Hepatocyte (in vitro differentiated cells): ENCODE measurements at places on chromosomes 1 and 21. TPM values are rescaled to one million over a fixed set of nuclear protein-coding genes. Genes with fewer than 3 reads are reported as not detected.

- H3K27me3 ChIP-seq: no peaks in the 10 kb centered on the region
- no peak overlapping the region for H3K4me3 ChIP-seq
- peaks cover 8% of the 10 kb centered on the region for H3K4me1 ChIP-seq
- no peaks in the 10 kb centered on the region for H3K36me3 ChIP-seq
- DNase-seq: no peak
Measured at GRCh38 chr1:90926971-90927370, 94.9 kb downstream of the ZNF644 start.

MFSD2A gene
- 5.6 and 9.8 TPM in 2 replicates for polyA plus RNA-seq

- no peaks in the 10 kb centered on the region for H3K36me3 ChIP-seq
- no peak overlapping the region for H3K27ac ChIP-seq
- no peaks in the 10 kb centered on the region for H3K27me3 ChIP-seq
- DNase-seq: peak; percentile 33
- peaks cover 11% of the 10 kb centered on the region for H3K4me1 ChIP-seq
Measured at GRCh38 chr1:240241278-240241677, 149.6 kb downstream of the FMN2 start.

- H3K4me1 ChIP-seq: no peaks in the 10 kb centered on the region
- no peak overlapping the region for H3K4me3 ChIP-seq
- DNase-seq: no peak
- no peaks in the 10 kb centered on the region for H3K36me3 ChIP-seq
Measured at GRCh38 chr1:118097622-118098348, 87.2 kb downstream of the SPAG17 start.

DNA sequence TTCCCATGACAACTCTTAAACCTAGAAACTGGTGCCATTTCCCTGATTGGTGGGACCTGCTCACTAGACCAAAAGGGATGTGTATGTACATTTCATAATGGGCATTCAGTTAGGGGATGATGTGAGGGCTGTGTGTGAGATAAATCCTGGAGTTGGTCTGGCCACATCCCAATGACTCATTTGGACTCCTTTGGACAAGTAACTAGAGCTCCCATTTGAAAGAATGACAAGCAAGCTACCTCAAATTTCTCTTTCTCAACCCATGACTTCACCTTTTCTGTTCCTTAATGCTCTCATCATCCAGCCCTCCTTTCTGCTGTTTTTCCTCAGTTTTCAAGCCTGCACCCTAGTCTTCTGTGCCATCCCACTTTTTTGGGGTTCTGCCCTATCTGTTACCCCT is 27.9 kb downstream of the EBNA1BP2 start:
- no peaks in the 10 kb centered on the region for H3K36me3 ChIP-seq
- no peaks in the 10 kb centered on the region for H3K27me3 ChIP-seq
- H3K4me1 ChIP-seq: no peaks in the 10 kb centered on the region
- no peak overlapping the region for H3K4me3 ChIP-seq

DNA sequence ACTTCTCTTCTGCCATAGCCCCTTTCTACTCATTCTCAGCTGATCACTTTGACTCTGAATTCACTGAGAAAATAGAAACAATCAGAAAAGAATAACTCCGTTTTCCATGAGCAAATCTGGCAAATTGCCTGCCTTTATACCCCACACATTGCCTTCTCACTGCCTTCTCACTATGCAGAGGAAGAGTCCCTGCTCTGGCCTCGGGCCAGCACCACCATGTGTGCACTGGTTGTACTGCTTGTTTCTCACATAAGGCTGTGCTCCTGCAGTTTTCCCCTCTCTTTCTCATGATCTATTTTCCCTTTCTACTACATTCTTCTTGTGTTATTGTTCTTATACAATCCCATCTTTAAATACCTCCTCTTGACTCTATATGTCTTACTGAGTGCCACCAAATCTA is 2.3 kb upstream of the HMGCS2 start:
- no peaks in the 10 kb centered on the region for H3K36me3 ChIP-seq
- H3K27me3 ChIP-seq: no peaks in the 10 kb centered on the region
- H3K27ac ChIP-seq: peak overlapping the region; percentile 4
- H3K4me3 ChIP-seq: no peak overlapping the region
- H3K4me1 ChIP-seq: peaks cover 56% of the 10 kb centered on the region

- DNase-seq: no peak
- H3K4me1 ChIP-seq: no peaks in the 10 kb centered on the region
- no peak overlapping the region for H3K27ac ChIP-seq
- no peak overlapping the region for H3K4me3 ChIP-seq
- no peaks in the 10 kb centered on the region for H3K27me3 ChIP-seq
Measured at GRCh38 chr1:77354536-77354935, 72.7 kb downstream of the AK5 start.

DNA sequence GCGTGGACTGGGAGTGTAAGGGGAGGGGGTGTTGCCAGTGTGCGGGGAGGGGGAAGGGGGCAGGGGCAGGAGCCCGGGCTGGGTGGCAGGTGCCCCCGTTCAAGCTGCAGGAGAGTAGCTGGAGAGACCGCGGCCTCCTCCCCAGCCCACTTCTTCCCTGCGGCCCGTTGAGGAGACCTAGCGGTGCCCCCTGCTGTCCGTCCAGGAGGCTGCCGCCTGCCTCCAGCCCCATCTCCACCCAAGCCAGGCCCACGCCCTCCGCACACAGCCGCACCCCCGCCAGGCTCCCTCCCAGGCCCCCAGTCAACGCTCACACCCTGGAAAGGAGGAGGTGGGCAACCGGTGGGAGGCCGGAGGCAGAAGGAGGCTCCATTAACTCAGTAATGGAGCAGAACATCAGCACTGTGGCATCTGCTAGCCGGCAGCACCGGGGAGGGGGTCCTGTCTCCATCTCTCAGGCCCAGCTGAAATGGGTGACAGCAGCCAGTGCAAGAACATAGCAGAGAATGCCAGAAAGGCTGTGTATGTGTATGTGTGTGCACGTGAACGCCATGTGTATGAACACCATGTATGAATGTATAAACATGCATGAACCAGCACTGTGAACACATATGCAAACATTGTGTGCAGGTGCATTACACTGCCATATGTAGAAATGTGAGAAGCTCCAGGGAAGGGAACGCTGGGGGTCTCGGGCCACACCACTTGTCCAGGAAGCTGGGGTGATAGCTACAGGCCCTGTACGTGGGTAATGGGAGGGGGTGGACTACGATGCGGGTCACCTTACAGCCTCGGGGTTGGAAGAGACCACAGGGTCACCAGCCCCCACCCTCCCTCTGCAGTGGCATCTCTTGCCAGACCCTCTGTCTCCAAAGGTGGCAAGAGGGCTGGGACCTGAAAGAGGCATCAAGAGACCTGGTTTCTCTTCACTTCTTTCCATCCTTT is 84.6 kb downstream of the SYT2 start:
- H3K36me3 ChIP-seq: no peaks in the 10 kb centered on the region
- no peak overlapping the region for H3K27ac ChIP-seq
- DNase-seq: peak; percentile 82

DNA sequence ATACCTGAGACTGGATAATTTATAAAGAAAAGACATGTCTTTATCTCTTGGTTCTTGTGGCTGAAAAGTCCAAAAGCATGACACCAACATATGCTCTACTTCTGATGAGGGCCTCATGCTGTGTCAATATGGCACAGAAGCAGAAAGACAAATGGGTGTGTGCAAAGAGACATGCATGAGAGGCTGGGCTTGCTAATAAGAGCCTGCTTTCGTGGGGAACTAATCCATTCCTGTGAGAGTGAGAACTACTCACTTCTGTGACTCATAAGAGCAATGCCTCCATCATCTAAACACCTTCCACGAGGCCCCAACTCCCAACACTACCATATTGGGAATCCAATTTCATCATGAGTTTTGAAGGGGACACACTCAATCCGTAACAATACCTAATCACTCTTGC is 340.0 kb upstream of the DUSP10 start:
- no peaks in the 10 kb centered on the region for H3K36me3 ChIP-seq
- DNase-seq: no peak
- no peak overlapping the region for H3K27ac ChIP-seq
- H3K4me1 ChIP-seq: no peaks in the 10 kb centered on the region

RGS8 gene
- not detected in 2 replicates for polyA plus RNA-seq

GRCh38 chr21:35927262-35927661 is 133.1 kb downstream of the SETD4 start:
- H3K4me3 ChIP-seq: no peak overlapping the region
- no peaks in the 10 kb centered on the region for H3K27me3 ChIP-seq
- H3K27ac ChIP-seq: no peak overlapping the region
- peaks cover 14% of the 10 kb centered on the region for H3K4me1 ChIP-seq
- no peaks in the 10 kb centered on the region for H3K36me3 ChIP-seq

MTARC1 gene
- polyA plus RNA-seq: 11.9 and 15.8 TPM in 2 replicates

- no peaks in the 10 kb centered on the region for H3K36me3 ChIP-seq
- H3K27me3 ChIP-seq: no peaks in the 10 kb centered on the region
- no peak overlapping the region for H3K27ac ChIP-seq
Measured at GRCh38 chr1:154199563-154199879, 6.6 kb downstream of the CFAP141 start.

GRCh38 chr1:115782571-115783281 is 14.2 kb upstream of the CASQ2 start:
- H3K4me1 ChIP-seq: peaks cover 18% of the 10 kb centered on the region
- H3K4me3 ChIP-seq: no peak overlapping the region
- peak overlapping the region; percentile 91 for H3K27ac ChIP-seq
- no peaks in the 10 kb centered on the region for H3K36me3 ChIP-seq
- no peaks in the 10 kb centered on the region for H3K27me3 ChIP-seq
- peak; percentile 85 for DNase-seq

DNA sequence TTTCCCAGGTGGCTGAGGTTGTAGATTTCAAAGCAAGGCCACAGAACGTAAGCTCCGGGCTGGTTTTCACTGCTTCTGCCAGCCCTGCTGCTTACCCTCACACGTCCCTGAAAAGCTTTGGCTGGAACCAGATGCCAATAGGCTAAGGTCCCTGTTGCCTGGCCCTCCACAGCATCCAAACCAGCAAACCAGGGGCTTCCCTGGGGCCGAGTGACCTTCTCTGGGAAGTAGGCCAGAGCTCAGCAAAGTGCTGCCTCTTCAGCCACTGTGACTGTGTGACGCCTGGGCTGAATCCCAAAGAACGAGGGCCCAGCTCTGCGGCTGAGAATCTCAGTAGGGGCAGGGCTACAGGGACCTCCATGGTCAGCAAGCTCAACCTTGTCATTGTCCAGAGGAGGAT is 28.9 kb upstream of the RBM15 start:
- H3K27ac ChIP-seq: no peak overlapping the region
- no peak for DNase-seq
- H3K27me3 ChIP-seq: no peaks in the 10 kb centered on the region
- no peaks in the 10 kb centered on the region for H3K36me3 ChIP-seq
- H3K4me3 ChIP-seq: no peak overlapping the region
- H3K4me1 ChIP-seq: no peaks in the 10 kb centered on the region

SH2D1B gene
- not detected in 2 replicates for polyA plus RNA-seq

GRCh38 chr1:33163621-33164519 is 18.0 kb downstream of the TRIM62 start:
- peak overlapping the region; percentile 34 for H3K27ac ChIP-seq
- H3K27me3 ChIP-seq: no peaks in the 10 kb centered on the region
- H3K36me3 ChIP-seq: no peaks in the 10 kb centered on the region
- no peak overlapping the region for H3K4me3 ChIP-seq
